ENCODE measurements at places on chromosomes 2 and 18.

DNA sequence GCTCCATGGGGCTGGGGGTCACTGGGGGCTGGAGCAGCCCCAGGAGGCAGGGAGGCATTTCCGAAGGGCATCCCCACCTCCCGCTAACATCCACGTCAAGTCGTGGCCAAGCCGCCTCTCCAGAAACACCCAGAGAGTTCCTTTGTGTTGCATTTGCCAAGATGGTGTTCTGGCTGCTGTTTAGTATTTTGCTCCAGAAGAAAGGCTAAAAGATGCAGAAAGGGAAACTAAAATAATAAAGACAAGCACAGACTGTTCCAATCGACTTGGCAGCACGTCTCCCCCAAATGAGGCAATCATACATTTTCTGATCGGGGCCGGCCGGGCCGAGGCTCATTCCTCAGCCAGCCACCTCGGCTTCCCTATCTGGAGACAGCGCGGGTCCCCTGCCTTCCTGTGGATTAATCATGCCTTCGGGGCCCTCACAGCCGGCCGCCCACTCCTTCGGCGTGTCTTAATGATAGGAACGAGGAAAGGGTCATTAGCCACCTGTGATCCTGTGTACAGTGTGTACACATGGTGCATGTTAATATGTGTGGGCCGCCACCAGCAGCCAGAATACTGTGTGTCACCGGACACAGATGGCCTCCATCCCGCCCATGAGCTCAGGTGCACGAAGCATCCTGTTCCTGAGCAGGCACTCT, 169.2 kb downstream of the KLHL29 start:
- DNase-seq: no peak

- DNase-seq: no peak
Measured at GRCh38 chr2:64737547-64737946, 83.8 kb upstream of the SERTAD2 start.

- DNase-seq: no peak
Measured at GRCh38 chr2:236608710-236609109, 39.1 kb downstream of the ACKR3 start.

GRCh38 chr2:239003624-239004273, 155.9 kb downstream of the TWIST2 start:
- no peak for DNase-seq

- no peak for DNase-seq
Measured at GRCh38 chr2:46812361-46813019, 103.1 kb downstream of the MCFD2 start.

- no peak for DNase-seq
Measured at GRCh38 chr2:99827296-99827999, 314.9 kb downstream of the AFF3 start.

Measured in cortex of kidney (tissue), 1 donor.